Activated T-cell treated with anti-CD3 and anti-CD28 coated beads, Interleukin-2, amount 50 U/mL, for 1 hour (primary cell): ENCODE measurements at places on chromosomes 12 and 14.
A peak's percentile ranks its signal among the peaks of the same experiment; 100 is the strongest.

DNA sequence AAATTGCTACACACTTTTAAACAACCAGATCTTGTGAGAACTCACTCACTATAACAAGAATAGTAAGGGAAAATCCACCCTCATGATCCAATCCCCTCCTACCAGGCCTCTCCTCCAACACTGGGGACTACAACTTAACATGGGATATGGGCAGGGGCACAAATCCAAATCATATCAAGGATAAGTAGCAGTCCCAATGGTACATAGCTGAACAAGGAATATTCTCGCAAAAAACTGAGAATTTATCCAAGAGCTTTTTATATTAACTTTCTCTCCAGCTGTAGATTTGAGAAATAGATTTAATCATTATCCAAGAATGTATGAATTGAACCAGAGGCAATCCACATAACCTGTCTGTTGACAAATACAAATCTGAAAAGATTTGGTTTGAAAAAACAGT is 185.2 kb downstream of the TMTC3 start:
- DNase-seq = no peak

DNA sequence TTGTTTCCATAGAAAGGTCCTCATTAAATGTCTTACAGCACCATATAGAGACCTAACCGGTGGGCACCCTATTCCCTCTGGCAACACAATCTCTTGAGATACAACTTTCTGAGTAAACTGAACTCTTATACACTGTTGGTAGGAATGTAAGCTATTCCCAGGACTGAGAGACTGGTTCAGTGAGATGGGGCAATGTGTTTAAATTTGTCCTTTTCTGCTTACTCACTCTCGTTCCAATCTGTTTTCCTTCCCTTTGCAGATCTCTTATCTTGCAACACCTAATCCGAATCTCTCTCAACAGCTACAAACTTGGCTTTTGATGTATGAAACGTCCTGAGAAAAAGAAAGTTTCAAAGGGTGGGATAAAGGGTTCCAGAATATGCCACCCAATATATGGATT is 26.1 kb upstream of the ETV6 start:
- DNase-seq = no peak

DNA sequence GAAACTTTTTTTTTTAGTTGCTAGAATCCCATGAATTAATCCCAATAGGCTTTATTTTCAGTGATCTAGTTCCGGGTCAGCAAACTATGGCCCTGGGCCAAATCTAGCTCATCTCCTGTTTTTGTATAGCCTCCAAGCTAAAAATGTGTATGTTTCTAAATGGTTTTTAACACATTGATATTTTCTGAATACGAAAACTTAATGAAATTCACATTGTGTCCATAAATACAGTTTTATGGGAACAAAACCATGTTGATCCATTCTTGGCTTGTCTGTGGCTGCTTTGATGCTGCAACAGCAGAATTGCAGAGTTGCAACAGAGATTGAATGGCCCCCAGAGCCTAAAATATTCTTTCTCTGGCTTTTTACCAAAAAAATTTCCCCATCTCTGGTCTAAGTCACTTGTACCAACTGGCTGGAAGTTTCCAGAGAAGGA is 47.5 kb downstream of the ZNF664 start:
- DNase-seq = no peak

DNA sequence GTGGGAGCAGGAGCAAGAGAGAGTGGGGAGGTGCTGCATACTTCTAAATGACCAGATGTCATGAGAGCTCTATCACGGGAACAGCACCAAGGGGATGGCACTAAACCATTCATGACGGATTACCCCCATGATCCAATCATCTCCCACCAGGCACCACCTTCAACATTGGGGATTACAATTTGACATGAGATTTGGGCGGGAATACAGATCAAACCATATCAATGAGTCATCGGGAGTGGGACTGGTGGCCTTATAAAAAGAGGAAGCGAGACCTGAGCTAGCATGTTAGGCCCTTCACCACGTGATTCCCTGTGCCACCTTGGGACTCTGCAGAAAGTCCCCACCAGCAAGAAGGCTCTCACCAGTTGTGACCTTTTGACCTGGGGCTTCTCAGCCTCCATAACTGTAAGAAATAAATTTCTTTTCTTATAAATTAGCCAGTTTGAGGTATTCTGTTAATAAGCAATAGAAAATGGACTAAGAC is 28.7 kb downstream of the COX8C start:
- DNase-seq = no peak

DNA sequence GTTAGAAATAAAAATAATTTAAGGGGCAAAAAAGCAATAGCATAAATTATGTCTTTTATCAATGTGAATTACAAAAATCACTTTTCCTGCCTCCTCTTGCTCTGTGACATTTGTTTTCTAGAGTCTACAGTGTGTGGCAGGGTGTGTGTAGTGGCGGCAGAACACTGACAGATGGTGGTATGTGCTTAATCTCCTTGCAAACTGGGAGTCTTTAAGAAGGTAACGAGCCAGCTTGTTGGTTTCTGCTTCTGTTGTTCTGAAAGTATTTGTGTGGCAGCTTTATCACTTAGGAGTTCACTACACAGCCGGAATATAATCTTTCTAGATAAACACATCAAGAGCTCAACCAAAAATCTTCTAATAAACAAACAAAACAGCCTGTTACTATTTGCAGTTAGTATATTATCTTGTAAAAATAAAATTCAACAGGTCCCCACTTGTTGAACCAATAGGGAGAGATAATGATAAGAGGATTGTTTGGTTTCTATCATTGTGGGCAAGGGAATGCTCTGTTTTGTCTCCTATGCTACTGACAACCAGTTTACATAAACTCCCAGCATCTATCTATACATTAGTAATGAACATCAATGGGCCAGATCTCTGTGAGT is 13.0 kb downstream of the CDKL1 start:
- DNase-seq = no peak

- no peak for DNase-seq
Observed at GRCh38 chr12:15522574-15523187, 200.4 kb downstream of the PTPRO start.

DNA sequence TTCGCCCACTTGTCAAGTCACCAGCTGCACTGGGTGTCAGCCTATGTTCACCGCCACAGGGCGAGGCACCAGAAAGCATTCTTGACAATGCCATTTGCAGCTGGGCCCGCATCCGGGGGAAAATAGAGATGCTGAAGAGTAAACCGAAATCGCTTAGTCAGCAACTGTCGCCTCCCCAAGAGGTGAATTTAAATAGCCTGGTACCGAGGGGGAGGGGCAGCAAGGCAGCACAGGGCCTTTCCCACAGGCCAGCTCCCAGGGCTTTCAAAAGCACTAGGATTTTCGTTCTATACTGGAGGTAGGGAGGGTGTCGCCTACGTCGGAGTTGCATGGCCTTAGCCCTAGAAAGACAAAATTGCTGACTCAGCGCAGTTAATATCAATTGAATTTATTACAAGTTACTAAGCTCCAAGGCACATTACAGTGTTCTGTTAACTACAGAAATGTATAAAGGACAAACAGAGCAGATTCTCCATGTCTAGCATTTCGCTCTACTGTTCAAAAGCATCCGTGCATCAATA is 4.3 kb downstream of the IRF2BPL start:
- DNase-seq = peak; percentile 59

- DNase-seq = no peak
Observed at GRCh38 chr14:100677554-100678468, 48.9 kb upstream of the DLK1 start.

GRCh38 chr14:101927859-101928258 is 36.5 kb upstream of the DYNC1H1 start:
- DNase-seq = no peak

- no peak for DNase-seq
Observed at GRCh38 chr12:114025935-114026334, 59.8 kb upstream of the RBM19 start.

GRCh38 chr14:89792489-89793366 is 161.8 kb downstream of the EFCAB11 start:
- DNase-seq = no peak

DNA sequence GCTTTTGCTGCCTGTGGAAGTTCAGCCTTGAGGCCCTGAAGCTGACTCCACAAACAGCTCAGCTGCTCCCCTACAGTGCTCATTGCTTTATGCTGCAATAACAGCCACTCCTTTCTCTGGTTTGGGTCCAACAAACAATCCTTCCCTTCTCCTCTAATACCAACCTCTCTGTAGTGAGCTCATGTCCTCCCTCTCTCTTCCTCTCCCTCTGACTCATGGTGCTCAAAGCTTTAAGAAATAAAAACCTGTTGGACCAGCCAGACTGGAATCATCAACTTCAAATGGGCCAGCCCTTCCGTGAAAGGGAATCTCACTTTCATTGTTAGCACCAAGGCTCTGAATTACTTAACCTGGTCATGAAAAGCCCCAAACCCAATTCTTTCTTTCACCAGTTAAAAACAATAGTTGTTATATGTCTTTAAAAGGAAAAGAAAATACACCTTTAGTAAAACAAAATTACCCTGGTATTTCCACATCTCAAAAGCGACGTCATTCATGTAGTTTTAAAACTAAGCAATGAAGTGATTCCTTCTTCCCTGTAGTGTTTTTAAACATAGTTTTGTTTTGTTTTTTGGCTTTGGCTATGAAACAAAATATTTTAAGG is 126.4 kb downstream of the DUSP6 start:
- DNase-seq = no peak

DNA sequence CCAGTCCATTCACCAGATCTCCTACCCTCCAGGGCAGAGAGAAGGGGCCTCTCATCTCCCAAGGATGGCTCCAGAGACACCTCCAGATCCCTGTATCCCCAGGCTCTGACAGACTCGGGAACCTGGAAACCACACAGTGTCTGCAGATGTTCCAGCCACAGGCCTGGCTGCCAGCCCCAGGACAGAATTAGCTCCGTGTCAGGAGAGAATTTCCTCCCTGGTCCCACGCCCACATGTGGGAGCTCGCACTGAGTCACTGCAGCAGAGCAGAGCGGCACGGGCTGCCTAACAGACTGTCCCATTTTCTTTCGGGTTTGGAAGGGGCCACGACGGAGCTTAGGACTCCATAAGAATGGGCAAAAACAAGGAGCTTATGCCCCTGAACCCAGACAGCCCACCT is 33.6 kb downstream of the CMKLR1 start:
- DNase-seq = no peak

DNA sequence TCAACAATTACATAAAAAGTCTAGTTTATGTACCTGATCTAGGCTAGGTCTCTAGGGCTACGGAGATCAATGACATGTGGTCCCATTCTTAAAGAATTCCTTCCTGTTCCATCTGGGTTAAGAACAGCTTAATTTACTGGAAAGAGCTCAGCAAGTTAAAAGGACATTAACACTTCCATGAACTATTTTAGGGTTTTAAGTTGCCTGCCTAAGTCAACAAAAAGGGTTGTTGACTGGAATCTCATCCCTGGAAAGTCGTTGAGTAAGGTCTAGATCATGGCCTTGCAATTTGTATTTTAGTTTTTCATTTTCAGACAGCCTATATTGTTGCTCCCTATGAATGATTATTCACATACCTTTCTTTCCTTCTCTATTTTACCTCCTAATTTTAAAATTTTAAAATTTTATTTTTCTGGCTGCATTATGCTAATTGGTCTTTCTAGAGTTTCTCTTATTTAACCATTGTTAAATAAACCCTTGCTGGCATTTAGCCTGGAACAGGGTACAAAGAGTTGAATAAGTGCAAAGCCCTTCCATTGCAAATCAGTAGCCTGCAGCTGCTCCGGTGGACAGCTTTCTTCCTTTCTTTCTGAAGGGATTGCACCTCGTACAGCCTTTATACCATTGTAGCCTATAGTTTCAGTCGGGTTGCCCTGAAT is 66.3 kb downstream of the VRK1 start:
- no peak for DNase-seq

DNA sequence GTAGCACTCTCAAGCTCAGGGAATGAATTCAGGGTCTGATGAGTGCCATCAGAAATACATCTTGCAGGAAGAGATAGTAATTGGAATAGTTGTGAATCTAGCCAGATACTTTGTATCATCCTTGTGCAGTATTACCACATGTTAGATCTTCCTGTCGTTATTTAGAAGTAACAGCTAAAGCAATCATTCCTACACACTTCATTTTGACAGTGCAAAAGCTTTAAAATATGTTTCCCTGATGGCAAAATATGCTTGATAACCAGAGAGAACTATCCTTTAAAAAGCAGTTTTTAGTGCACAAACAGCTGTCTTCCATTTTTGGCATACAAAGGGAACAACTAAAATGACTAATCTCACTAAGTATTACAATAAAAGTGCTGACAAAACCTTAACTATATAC is 149.5 kb upstream of the SLC38A2 start:
- DNase-seq = no peak

GRCh38 chr14:23447361-23448350 is 12.2 kb upstream of the MYH7 start:
- no peak for DNase-seq
